Heart right ventricle (tissue), 16 donors: ENCODE measurements at places on chromosomes 13 and 19. TPM values are rescaled to one million over a fixed set of nuclear protein-coding genes. Genes with fewer than 3 reads are reported as not detected.

- DNase-seq: no peak
Measured at GRCh38 chr13:45410001-45410400, 8.2 kb downstream of the SLC25A30 start.

GRCh38 chr13:81388400-81388799 lies 1047.5 kb upstream of the SPRY2 start:
- no peak for DNase-seq

DNA sequence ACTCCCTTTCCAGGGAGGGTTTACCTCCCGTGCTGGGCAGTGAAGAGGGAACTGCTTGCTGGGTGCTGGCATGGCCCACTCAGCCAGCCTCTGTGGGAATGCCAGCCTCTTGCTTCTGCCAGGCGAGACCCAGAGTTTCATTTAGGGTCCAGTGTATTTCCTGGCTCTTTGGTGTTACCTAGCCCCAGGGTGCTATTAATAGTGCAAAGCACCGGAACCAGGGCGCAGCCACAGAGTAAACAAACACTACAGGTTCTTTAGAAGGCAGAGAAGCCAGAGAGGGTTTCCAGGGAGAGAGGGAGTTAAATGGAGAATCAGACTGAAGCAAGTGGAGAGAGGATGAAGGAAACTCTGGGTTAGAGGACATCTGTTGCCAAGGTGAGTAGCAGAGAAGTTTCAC lies 74.9 kb upstream of the SPATA13 start:
- DNase-seq: no peak

- no peak for DNase-seq
Measured at GRCh38 chr19:50444059-50444458, 11.4 kb downstream of the MYBPC2 start.

DNA sequence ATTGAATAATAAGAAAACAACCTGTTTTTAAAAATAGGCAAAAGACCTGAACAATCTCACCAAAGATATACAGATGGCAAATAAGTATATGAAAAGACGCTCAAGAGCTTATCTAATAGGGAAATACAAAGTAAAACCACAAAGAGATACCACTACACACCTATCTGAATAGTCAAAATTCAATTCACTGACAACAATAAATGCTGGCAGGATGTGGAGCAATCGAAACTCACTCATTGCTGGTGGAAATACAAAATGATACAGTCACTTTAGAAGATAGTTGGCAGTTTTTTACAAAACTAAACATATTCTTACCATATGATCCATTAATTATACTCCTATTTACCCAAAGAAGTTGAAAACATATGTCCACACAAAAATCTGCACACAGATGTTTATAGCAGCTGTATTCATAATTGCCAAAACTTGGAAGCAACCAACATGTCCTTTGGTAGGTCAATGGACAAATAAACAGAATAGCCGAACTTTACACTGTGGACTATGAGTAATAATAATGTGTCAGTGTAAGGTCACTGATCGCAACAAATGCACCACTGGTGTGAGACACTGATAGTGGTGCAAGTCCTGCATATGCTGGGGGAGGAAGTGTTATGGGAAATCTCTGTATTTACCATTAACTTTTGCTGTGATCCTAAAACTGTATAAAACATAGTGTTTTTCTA lies 20.8 kb downstream of the ZC3H13 start:
- no peak for DNase-seq

Gene PKN1
- total RNA-seq: 85.2 TPM

Gene DENND1C
- total RNA-seq: 1.1 TPM

GRCh38 chr19:16626796-16627192 lies 1.2 kb downstream of the MED26 start:
- no peak for DNase-seq
